ENCODE measurements at places on chromosomes 3 and 15.

- DNase-seq = no peak
These were observed 66.1 kb upstream of the CHMP2B start for GRCh38 chr3:87161013-87161412.

GRCh38 chr15:47788685-47789084 is 71.4 kb downstream of the SEMA6D start:
- DNase-seq = no peak

DNA sequence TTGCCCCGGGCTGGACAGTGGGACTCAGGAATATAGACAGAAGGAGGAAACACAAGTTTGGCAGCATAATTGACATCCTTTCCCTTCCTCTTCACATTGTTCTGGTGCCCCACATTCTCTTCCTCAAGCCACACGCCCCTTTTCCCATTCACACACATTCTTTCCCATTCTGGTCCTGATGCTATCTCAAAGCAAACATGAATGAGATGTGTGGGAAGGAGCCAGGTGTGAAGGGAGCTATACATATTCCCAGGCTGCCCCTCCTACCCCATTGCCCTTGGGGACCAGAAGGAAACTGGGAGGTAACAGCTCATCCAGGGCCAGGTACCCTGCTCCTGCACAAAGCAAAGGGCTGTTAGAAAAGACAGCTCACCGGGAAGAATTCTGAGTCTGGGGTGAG is 23.4 kb upstream of the CLK3 start:
- no peak for DNase-seq

DNA sequence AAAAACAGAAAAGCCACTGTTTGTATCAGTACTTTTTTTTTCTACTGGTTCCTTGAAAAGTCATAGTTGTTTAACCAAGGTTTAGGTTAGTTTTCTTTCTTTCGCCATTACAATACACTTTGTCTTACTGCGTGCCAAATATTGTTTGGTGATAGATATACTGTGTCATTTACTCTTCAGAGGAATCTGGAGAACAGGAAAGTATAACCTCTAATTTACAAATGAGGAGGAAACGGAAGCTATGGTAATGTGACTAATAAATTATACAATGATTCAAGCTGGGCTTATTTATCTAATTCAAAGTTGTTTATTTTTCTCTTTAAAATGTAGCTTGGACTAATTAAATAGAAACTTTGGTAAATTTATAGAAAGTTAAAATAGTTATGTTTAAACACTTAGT is 96.2 kb upstream of the ROBO2 start:
- no peak for DNase-seq

- no peak for DNase-seq
These were observed 33.5 kb downstream of the STARD9 start for GRCh38 chr15:42608752-42609488.
